GM10248 (cell line): ENCODE measurements at places on chromosomes 2 and 18.

DNA sequence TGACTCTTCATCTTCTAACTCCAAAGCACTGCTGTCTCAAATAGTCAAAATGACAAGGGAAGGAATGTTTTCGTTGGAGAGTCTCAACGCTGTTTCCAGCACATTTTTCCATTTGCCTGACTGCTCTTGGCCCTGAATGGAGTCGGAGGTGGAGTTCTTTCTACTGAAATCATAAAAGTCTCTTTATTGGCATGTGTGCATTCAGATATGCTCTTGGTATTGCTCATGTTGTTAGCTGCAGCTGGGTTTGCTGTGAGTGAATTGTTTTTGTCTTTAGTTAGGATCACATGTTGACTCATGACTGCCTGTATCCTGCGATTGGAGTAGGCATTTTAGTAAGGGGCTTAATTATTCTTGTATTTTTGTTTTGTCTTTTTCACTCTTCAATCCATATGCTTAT, 16.8 kb downstream of the TMEM17 start:
- DNase-seq: no peak

DNA sequence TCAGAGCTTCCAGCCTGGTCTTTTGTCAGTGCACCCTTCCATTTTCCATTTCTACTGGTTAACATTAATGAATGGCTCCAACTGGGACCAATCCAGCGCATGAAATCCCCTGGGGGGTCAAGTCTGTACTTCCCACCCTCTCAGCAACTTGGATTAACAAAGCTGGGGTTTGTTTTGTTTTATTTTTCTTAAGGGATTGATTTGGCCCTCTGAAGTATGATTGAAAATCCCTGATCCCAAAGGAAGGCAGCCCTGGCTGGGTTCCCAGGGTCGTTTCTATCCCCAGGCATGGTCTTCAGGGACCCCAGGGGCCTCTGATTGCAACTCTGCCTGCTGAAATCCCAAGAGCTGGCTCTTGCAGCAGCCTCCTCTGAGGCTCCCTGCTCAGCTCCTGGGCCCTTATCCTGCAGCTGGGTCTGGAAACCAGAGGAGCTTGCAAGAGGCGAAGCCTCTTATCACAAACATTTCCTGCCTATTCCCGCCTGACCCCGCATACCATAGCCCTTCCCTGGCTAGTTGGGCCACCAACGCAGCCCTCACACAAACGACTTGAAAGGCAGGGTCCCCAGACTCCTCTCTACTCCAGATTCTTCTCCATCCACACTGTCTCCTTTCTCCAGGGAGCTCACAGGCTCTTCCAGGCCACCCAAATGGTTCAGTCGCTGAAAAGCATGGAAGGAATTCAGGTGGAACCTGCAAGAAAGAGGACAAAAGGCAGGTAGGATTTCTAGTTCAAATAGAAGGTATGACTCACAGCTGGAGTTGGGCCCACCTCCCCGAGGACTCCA, 109.7 kb upstream of the PKDCC start:
- no peak for DNase-seq

GRCh38 chr2:88724643-88725332, 33.3 kb downstream of the RPIA start:
- DNase-seq: no peak

DNA sequence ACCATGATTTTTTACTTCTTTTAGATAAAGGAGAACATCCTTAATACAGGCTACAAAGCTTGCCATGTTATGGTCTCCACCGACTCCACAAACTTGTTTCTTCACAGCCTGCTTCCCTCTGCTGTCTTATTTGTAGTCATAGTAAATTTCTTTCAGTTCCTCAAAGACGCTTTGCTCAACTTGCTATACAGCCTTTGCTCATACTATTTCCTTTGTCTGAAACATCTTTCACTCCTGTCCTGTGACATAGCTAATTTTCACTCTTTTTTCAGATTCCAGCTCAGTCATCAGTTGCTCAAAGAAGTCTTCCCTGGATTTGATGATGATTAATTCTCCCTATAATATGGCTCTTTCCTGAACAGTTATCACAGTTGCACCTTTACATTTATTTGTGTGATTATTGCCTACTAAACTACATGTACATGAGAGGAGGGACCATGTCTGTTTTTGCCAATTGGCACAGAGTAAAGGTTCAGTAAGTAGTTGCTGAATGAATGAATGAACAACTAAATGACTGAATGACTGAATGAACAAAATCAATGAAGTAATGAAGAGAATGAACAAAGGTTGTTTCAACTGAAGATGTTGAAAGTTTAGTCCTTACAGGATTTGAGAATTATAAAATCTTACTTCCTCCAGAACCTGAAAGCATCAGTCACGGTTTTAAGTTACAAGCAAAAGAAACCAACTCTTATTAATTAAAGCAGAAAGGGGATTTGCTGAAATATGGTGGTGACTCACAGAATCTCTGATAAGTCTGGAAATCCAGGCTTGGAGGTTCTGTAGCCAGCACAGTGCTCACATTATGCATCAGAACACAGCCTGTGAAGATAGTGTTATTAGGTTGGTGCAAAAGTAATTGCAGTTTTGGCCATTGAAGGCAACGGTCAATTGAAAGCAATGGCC, 186.4 kb upstream of the FAM98A start:
- DNase-seq: peak; percentile 47

GRCh38 chr2:54279385-54279784, 23.4 kb upstream of the TSPYL6 start:
- no peak for DNase-seq

- DNase-seq: no peak
Measured at GRCh38 chr2:6449343-6449742, 416.4 kb downstream of the CMPK2 start.

DNA sequence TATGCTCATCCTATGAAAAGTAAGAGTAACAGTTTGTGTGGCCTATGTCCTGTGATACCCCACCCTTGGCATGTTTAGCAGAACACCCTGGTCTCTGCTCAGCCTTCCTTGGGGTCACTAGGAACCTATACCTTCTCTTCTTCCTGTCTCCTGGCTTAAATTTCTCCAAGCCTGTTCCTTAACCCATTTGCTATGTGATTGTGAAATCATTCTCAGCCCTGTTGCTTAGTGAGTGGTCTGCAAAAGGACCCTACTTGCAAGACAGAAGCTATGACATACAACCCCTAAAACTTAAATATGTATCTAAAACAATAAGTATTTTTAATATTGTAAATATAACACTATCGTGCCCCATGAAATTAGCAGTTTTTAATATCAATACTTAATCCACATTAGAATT, 524.7 kb downstream of the PARD3B start:
- DNase-seq: no peak

DNA sequence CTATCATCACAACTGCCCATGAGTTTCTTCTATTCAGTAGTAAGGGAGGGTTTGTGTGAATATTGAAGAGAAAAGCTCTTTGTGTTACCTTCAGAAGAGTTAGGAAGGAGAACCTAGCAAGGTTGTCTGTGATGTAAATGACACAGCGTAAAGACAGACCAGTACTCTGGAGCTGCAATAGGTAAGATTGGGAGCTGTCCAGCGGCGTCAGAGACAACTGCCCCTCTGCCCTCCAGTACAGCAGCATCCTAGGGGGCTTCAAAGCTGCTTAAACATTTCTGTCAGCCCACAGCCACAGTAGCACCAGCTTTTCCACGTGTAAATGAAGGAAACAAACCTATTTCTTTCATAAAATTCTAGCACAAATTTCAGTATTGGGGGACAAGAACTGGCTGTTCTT, 34.5 kb downstream of the NYAP2 start:
- no peak for DNase-seq

GRCh38 chr2:5588601-5589000, 103.6 kb upstream of the SOX11 start:
- DNase-seq: no peak

DNA sequence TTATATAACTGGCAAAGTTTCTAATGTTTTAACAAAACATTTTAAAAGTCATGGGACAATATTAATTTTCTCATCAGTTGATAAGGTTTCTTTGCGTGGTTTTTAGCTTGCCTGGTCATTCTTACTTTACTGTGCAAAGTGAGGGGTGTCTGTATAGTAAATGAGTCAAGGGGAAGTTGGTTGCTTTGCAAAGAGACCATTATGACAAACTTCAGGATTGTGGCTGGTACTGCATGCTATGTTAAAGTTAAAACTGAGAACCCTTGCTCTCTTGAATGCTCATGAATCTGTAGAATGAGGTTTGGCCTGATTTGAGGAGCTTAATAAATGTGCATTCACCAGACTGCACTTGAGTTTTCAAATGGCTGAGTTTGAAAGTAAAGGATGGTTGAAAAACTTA, 47.0 kb downstream of the COL4A4 start:
- DNase-seq: no peak

GRCh38 chr2:48548840-48549239, 18.9 kb downstream of the STON1 start:
- no peak for DNase-seq

GRCh38 chr18:30920757-30921156, 121.8 kb downstream of the DSC3 start:
- DNase-seq: no peak

DNA sequence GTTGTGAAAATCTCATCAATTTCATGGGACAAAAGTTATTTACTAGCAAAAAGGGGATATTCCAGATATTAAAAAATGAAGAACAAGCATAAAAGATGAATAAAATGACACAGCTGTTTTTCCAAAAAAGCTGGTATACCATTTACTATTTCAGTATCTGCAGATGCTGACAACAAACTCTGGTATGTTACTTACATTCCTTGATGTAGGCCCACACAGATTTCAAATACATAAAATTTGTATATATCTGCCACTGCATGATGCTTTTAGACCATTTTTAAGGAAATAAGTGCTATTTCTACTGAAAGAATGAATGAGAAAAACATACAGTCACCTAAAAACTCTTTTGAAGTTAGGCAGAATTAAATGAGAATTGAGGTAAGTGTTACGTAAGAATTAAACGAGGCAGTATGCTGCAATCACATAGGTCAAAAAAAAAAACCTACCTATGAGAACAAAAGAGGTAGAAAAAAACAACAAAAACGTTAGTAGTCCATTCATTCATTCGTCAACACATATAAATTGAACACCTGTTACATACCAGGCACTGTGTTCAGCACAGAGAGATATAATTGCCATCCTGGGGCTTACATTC, 32.5 kb downstream of the ARL5A start:
- DNase-seq: no peak

DNA sequence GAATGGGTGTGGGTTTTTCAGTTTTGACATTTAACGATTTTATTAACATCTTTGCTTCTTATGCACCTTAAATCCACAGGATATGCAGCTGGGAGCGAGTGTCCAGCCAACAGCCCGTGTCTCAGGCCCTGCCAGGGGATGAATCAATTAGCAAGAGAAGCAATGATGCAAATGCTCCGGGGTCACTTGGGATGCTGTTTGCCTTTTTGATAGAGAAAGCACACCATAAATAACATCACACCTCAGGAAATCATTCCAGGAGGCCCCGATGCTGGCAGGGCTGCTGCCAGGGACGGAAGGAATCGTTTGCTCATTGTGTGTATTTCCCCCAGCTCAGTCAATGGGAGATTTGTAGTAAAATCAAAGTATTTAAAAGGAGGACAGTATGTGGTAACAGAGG, 394.0 kb upstream of the HNRNPA3 start:
- DNase-seq: no peak
